Stimulated activated CD8-positive, alpha-beta memory T cell treated with anti-CD3 and anti-CD28 coated beads, Interleukin-15, amount 100 ng/mL, for 24 hours (primary cell): ENCODE measurements at places on chromosomes 4 and X.

DNA sequence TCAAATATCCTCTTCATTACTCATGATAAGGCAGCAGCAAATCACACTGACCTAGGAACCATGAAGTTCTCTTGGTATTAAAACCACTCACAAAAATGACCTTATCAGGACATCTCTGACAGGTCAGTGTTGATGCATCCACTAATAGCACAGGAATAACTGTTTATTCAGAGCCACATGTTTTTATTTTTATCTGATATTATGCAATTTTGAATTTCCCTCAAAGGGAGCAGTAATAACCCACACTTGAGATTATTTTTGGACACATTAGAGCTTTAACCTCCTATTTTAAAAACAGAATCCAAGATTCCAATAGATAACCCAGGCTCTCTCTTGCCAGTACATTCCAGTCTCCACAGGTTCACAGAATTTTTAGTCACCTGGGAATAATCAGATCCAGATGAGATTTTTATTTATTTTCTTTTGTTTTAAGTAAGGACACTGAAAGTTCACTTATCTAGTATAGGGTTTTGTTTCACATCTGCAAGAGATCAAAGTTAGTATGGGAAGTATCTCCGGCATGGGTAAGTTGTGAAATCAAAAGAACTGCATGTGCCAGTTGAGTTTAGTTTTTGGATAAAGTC, 36.3 kb upstream of the MYOZ2 start:
- no peak for DNase-seq

DNA sequence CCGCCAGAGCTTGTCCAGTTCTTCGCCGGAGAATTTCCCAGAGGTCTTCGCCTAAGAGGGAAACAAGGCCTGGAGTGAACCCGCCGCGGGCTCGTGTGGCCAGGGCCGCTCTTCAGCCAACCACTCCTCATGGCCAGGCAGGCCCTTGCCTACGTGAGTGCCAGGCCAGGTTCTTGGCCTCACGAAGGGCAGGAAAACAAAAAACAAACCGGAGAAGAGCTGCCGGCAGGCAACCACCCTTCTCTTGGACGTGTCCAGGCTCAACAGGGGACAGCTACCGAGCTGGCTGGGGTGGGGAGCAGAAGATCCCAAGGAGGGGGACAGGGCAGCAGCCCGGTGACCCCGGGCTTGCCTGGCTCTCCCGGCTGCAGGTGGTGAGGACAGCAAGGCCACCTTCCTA, 13.3 kb downstream of the LRPAP1 start:
- no peak for DNase-seq

- no peak for DNase-seq
Measured at GRCh38 chrX:46589977-46590723, 16.6 kb downstream of the CHST7 start.

- DNase-seq: no peak
Measured at GRCh38 chr4:48939785-48940184, 33.2 kb upstream of the OCIAD2 start.

- no peak for DNase-seq
Measured at GRCh38 chr4:159655547-159655946, 552.7 kb downstream of the RAPGEF2 start.

- DNase-seq: no peak
Measured at GRCh38 chr4:9800848-9801247, 19.4 kb downstream of the DRD5 start.

GRCh38 chr4:153084980-153085630, 119.1 kb upstream of the TRIM2 start:
- peak; percentile 84 for DNase-seq

DNA sequence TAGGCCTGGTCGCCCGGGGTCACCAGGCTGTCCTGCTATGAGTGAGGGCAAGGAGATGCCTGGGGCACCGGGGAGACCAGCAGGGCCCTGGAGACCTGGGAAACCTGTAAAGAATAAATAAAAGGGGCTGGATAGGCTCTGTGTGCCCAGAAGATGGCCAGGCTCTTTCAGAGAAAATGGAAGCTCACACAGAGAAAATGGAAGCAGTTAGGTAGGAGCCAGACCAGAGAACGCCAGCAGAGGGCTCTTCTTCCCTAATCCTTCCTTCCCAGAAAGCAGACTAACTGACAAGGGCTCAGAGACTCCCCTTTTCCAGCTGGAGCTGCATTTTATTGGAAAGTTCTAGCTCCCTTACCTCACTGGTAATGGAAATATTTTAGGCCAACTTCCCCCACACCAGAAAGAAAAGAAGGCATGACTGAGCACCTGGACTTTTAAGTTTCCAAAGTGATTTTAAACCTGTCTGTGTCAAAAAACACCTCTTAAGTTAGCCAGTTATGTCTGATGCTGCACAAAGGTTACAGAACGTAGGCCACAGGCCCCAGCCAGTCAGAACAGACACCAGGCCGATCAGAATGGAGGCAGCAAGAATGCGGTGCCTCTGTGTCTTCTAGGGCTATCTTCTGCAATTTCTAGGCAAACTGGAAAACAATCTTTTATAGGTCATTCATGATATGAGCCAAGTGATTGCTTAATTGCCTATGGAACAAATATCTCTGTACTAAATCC, 74.0 kb downstream of the ATG4A start:
- DNase-seq: no peak

GRCh38 chr4:58175024-58175423, 1064.8 kb upstream of the IGFBP7 start:
- DNase-seq: no peak

- no peak for DNase-seq
Measured at GRCh38 chr4:174629265-174629664, 107.0 kb upstream of the HPGD start.

DNA sequence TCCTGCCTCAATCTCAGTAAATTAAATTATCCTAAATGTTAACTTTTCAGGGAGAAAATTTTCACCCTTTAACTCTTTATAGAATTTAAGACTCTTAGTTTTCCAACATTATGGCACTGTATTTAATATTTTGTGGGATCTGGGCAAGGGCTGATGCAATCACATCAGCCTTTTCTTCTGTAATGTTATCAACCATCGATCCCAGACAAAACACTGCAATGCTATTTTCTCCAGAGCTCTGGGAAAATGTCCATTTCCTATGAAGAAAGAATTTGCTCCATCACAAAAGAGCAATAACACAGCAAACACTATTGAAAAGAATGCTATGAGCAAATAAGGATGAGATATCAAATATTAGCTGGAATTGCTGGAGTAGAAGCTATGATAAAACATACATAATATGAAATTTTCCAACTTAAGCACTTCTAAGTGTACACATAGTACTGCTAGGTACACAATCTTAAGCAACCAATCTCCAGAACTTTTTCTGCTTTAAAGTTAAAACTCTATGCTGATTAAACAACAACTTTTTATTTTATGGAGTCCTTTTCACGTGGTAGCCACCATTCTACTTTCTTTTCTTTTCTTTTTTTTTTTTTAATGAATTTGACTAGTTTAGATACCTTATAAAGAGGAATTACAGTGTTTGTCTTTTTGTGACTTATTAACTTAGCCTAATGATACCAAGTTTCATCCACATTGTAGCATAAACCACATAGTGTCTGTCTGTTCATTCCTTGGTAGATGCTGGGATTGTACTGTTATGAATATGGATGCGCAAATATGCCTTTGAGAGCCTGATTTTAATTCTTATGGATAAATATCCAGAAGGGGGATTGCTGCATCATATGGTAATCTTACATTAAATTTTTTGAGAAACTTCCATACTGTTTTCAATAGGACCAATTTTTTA, 43.6 kb downstream of the UGT2A3 start:
- no peak for DNase-seq

GRCh38 chr4:183445097-183445428, 627 bp downstream of the CDKN2AIP start:
- DNase-seq: peak; percentile 22

DNA sequence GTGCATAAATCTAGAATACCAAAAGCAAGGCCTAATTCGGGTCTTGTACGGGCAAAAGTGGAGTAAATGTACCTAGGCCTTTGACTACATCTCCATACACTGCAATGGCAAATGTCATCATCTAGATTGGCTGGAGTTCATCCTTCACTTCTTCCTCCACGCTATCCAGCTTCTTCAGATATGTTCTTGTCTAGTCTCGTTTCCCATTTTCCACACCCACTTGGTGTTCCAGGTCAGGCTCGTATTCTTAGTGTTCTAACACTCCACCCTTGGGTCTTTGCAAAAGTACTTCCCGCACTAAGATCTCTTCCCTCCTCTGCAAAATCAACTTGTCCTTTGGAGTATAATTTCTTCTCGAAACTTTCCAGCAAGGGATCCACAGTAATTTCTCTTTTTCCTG, 1.4 kb downstream of the COQ2 start:
- DNase-seq: no peak
